ENCODE measurements at places on chromosomes 13 and 19. TPM values are rescaled to one million over a fixed set of nuclear protein-coding genes. Genes with fewer than 3 reads are reported as not detected.

The GPR18 gene
- 0.40 TPM for polyA plus RNA-seq

The ZNF560 gene
- polyA plus RNA-seq = 0.76 TPM

The BCL2L12 gene
- 33.9 TPM for polyA plus RNA-seq

The GRAMD1A gene
- 48.1 TPM for polyA plus RNA-seq

The PALM3 gene
- polyA plus RNA-seq = 36.9 TPM

The SLC46A3 gene
- polyA plus RNA-seq = 1.8 TPM

The C5AR2 gene
- 0.49 TPM for polyA plus RNA-seq

The ZNF43 gene
- polyA plus RNA-seq = 36.6 TPM

The DCT gene
- 0.27 TPM for polyA plus RNA-seq

The MAMSTR gene
- polyA plus RNA-seq = 9.6 TPM

The SERTM1 gene
- polyA plus RNA-seq = 0.44 TPM

The KASH5 gene
- 0.25 TPM for polyA plus RNA-seq

The MAB21L1 gene
- polyA plus RNA-seq = 0.08 TPM

The SETDB2 gene
- 19.1 TPM for polyA plus RNA-seq

The GRIN2D gene
- 0.63 TPM for polyA plus RNA-seq

- no peak for DNase-seq
Observed at GRCh38 chr13:82657471-82657870, 1224.8 kb downstream of the SLITRK1 start.

GRCh38 chr13:41019011-41019487 lies at the start of gene ELF1:
Gene ELF1 (minus strand): TSS chr13:41019316. CDS start chr13:40982054, 37,262 bp downstream.
- DNase-seq = no peak

DNA sequence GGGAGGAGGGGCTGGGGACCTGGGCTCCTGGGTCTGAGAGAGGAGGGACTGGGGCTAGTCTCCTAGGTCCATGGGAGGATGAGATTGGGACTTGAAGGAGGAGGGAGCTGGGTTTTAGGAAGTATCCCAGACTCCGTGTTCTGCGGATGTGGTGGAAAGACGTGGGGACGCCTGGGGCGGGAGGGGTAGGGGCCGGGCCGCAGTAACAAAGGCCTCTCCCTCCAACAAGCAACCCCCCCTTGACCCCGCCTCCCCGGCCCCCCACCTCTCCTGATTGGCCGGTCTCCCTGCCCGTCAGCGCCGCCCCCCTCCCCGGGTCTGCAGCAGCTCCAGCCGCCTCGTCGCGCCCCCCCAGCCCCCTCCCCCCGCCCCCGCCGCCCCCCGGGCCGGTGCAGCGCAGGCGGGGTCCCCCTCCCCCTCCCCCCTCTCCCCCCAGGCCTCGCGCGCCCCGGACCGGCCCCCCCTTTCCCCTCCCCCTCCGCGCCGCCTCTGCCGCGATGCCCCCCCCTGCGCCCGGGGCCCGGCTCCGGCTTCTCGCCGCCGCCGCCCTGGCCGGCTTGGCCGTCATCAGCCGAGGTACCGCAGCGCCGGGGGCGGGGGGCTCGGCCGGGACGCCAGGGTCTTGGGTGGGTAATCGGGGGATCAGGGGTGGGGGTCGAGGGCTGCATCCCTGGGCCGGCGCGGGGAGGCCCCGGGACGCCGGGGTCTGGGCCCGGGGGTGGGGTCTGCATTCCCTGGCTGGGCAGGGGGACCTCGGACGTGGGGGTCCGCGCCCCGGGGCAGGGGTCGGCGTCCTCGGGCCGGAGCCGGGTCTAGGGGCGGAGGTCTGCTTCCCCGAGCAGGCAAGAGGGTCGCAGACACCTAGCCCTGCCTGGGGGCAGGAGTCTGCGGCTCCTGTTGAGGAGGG lies at the start of gene IGLON5:
Gene IGLON5 (plus strand): TSS at position 294 of the 907 bp plus-strand sequence. CDS start 204 bp downstream, at position 498.
- no peak for DNase-seq

DNA sequence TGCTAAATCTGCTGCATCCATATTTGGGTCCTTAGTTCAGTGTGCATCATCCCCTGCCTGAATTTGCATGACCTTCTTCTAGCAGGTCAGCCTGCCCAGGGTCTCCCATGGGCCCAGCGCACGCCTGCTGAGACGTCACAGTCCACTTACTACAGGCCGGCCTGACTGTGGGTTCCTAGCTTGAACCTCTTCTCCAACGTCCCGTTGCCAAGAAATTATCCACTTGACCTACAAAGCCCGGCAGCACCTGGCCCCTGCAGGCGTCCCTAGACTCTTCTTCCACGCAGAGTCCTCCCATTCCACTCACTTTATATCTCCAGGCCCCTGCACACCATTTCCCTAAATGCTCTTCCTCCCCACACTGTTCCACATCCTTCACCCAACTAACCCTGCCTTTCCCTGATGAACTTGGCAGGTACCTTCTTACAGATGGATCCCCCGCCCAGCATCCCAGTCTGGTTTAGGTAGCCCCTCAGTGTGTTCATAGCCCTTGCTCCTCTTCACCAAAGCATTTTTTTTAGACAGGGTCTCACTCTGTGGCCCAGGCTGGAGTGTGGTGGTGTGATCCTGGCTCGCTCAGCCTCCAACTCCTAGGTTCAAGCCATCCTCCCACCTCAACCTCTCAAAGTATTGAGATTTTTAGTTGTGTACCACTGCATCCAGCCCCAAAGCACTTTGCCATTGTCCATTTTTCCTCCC lies 155.0 kb upstream of the SOX1 start:
- no peak for DNase-seq

GRCh38 chr13:42645717-42646116 lies 71.8 kb downstream of the TNFSF11 start:
- no peak for DNase-seq

- DNase-seq = no peak
Observed at GRCh38 chr19:13804830-13805683, 9.8 kb downstream of the ZSWIM4 start.

DNA sequence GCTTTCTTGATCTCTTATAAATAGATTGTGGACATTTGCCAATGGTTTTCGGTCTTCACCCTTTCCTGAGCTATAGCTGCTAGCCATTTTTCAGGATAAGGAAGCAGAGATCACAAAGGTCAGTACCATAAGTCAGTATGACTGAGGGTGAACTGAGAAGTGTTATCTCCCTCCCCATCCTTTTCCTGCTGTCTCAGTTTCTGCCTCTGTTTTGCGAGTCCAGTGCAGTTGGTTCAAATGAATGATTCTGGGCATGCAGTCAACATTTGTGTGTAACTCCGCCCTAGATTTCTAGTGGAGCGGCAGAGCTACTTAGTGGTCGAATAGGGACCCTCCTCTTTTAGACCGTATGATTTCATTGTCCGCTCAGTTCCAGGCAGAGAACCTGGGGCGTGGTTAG lies 460.8 kb upstream of the ARGLU1 start:
- DNase-seq = no peak

GRCh38 chr13:27035892-27036235 lies 135.7 kb downstream of the USP12 start:
- no peak for DNase-seq

DNA sequence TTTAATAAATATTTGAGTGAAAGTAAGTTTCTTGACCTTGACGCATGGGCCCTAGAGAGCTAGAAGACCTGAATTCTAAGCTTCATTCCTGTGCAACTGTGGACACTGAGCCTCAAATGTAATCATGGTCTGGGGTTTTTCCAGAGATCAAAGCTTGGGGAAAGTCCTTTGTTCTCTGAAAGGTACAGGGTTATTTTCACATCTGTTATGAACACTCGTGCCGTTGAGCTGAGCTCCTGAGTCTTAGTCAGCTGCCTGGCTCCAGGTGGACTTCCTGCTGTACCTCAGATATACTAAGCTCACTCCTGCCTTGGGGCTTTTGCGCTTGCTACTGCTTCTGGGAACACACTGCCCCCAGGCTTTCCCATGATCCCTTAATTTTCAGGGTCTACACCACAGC lies 7.5 kb upstream of the ZBTB32 start:
- no peak for DNase-seq

GRCh38 chr13:112971288-112971643 lies 2.3 kb downstream of the MCF2L start:
- DNase-seq = no peak

DNA sequence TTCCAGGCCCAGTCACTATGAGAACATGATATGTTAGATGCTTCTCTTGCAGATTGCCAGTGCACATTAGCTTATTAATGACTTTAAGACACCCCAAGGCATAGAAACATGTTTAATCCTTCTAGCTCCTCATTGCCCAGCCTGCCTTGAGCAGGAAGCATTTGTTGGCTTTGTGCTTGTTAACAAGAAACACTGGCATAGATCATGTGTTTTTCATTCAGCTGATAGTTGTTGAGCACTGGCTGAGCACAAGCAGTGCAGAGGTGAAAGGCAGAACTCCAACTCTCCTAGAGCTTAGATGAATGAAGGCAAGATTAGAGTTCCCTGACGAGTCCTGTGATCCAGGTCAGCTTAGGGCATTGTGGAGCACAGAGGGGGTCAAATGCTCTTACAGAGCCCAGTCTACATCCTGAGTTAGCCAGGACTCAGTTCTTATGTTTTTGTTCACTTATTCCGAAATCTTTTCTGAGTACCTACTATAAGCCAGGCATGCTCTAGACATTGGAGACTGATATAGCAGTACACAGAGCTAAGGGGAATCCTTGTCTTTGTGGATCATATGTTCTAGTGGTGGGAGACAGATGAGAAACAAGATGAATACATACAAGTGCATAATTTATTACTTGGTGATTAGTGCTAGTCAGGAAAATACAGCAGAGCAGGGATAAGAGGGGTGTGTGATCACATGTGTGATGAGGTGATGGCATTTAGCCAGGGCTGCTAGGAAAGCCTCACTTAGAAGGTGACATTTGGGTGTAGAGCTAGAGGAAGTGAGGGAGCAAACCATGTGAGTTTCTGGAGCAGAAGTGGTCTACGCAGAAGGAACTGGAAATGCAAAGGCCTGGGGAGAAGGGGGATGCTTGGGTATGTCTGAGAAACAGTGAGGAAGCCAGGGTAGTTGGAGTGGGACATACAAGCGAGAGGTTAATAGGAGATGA lies 101.2 kb downstream of the WASF3 start:
- no peak for DNase-seq

GRCh38 chr19:3538965-3539755 lies at the start of gene TEKTIP1:
Gene TEKTIP1 (plus strand): TSS chr19:3539174. CDS start chr19:3539178, 4 bp downstream.
- DNase-seq = no peak

DNA sequence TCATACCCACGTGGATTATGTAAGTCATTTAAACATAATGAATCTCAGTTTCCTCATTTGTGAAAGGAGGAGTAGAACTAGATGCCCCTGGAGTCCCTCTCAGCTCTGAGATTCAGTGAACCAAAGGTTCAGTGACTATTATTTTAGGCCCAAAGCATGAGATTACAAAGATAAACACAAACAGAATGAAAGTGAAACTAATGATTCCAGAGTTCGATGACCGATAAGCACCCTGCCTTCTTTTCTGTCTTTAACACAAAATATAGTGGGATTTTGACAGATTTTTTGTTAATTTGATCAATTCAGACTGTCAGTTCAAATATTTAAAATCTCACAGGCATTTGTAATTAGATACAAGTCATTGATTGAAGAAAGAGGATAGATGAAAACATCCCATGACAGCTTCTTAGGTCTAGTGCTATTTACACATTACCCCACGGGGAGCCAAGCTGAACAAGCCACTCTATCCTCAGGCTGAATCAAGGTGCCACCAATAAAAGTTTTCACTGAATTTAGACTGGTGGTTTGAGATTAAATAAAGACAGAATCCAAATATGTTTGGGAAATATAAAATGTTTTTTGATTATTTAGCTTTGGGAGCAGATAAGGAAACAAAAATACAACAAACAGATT lies 64.6 kb upstream of the RAP2A start:
- no peak for DNase-seq

GRCh38 chr19:32598022-32598421 lies 17.0 kb downstream of the PDCD5 start:
- no peak for DNase-seq

DNA sequence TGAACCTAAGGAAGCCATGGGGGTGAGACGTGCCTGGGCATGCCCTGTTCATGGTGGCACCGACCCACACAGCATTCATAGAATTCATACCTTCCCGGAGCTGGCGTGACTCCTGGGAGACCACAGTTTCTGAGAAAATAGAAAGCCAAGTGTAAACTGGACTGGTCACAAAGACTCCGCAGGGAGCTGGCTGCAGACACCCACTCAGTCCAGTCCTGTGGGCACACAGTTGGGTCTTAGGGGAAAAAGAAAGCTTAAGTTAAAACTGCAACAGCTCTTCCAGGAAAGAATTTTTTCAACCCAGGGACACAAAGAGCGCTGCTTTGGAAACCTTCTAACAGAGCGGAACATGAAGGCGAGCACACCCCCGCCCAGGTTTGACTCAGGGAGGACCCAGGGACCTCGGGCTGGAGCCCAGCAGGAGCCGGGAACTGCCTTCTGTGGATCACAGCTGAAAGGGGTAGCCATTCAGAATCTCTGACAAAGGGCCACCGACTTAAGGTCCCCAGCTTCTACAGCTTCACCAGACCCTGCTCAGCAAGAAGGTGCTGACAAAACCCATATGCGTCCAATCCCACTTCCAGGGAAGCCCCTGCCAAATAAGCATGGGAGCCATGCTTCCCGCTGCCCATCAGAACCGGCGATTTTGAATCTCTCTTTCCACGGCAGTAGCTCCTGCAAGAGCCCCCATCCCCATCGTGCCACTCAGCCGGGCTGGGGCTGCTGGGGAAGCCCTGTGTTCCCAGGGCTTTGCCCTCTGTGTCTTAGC lies 183.7 kb downstream of the COL4A1 start:
- no peak for DNase-seq

GRCh38 chr13:63093907-63094469 lies 1678.3 kb upstream of the PCDH20 start:
- no peak for DNase-seq

- no peak for DNase-seq
Observed at GRCh38 chr19:41325947-41326706, 16.2 kb downstream of the CCDC97 start.

- no peak for DNase-seq
Observed at GRCh38 chr19:45591004-45591637, 6.5 kb upstream of the OPA3 start.

DNA sequence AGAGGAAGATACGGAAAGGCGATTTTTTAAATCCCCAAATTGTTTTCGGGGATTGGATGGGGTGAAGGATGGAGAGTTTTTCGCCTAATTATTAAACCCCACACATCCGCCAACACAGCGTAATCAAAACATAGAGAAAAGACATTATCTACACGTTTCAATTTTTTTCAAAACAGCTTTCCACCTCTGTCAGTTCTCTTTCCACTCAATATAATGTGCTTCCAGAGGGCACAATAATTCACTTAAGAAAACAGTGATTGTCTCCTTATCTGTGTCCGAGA lies 435 bp upstream of the OBI1 start:
- DNase-seq = no peak

GRCh38 chr19:46448601-46449000 lies 19.9 kb upstream of the PNMA8C start:
- DNase-seq = no peak

DNA sequence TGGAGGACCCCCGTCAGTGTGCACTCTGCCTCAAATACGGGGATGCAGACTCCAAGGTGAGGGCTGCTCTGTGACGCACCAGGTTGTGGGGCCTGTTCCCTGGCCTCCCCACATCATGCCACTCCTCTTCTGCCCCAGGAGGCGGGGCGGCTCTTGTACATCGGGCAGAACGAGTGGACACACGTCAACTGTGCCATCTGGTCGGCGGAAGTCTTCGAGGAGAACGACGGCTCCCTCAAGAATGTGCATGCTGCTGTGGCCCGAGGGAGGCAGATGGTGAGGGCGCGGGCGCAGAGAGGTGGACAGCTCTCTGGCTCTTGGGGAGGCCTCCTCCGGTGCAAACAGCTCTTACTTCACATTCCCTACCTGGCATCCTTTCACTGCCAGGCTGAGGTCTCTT lies 11.2 kb downstream of the KMT2B start:
- no peak for DNase-seq
